Vagina (tissue), 2 donors: ENCODE measurements at places on chromosomes 11 and 22.
A peak's percentile ranks its signal among the peaks of the same experiment; 100 is the strongest.

- no peak for DNase-seq
Observed at GRCh38 chr11:46655631-46656030, 38.3 kb downstream of the ATG13 start.

- no peak for DNase-seq
Observed at GRCh38 chr22:20751185-20751851, 22.6 kb upstream of the SERPIND1 start.

- DNase-seq, result no peak
Observed at GRCh38 chr22:30694640-30695350, at the start of gene OSBP2. TSS of gene OSBP2 (plus strand) at chr22:30694874. CDS start at chr22:30694910, 36 bp downstream.

- no peak for DNase-seq
Observed at GRCh38 chr11:56876621-56877275, 112.0 kb upstream of the OR5AK2 start.

- DNase-seq, result peak; percentile 87
Observed at GRCh38 chr11:120784566-120785251, 239.2 kb upstream of the TBCEL start.

- no peak for DNase-seq
Observed at GRCh38 chr11:96288915-96289314, 54.1 kb downstream of the MAML2 start.

GRCh38 chr11:94731880-94732601 lies 36.1 kb upstream of the AMOTL1 start:
- DNase-seq, result no peak

DNA sequence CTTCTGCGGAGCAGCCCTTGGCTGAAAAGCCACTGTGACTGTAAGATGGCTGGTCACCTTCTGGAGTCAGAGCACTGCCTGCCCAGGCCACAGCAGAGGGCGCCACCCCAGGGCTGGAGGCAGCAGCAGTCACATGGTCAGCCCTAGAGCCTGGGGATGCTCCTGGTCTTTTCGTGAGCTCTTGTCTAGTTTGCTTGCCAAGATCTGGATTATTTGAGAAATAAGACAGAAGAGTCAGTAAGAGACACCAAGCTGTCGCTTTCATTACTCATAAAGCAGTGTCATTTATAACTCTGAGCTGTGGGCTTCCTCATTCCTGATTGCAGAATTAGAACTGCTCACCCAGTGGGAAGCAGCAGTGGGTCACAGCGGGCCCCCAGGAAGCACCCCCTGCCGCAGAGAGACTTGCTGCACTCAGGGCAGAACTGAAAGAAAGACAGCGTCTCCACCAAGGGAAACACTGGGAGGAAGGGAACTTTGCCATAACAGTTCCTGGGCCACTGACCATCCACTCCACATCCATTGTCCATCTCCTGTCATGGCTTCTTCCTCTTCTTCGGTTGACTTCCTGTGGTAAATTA lies 56.7 kb downstream of the PPP6R2 start:
- DNase-seq, result no peak

DNA sequence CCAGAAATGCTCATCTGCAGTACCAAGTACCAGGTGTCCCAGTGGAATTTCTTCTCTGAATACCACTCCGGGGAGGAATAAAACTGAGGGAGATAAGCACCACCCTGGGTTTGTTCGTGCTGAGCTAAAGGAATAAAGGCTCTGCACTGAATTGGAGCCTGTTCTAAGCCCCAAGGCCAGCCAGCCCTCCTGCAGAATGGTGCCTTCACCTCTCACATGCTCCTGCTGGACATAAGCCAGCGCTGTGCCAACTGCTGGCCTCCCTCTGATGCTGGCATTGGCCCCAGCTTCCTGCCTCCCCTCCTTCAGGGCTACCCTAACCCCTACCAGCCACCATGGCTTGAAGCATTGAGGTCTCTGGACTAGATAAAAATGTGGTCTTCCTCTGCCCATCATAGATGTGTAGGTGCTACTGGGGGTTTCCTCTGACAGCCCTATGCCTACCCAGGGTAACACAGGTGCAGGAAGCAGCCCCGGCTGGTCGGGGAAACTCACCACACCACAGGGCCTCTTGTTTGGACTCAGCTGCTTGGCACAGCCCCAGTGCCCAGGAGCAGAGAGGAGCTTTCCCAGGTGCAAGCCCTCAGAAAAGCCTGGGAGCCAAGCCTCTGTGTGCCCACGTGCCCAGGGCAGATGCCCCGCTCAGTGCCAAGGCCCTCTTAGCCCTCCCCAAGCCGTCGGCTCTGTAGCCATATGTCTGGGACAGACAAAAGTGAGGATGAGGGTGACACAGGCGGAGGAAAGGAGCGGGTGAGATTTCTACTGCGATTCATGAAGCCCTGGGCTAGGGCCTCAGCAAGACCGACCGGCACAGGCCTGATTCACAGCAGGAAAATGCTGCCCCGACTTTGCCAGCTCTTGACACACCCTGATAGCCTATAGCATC lies 34.1 kb upstream of the JAM3 start:
- DNase-seq, result no peak

- no peak for DNase-seq
Observed at GRCh38 chr11:13287036-13287435, 9.4 kb downstream of the BMAL1 start.

- DNase-seq, result no peak
Observed at GRCh38 chr11:118224511-118225188, at the start of gene JAML. TSS of gene JAML (minus strand) at chr11:118225011. CDS start at chr11:118214866, 10,145 bp downstream.

- DNase-seq, result no peak
Observed at GRCh38 chr11:120386774-120387371, 50.7 kb downstream of the ARHGEF12 start.

DNA sequence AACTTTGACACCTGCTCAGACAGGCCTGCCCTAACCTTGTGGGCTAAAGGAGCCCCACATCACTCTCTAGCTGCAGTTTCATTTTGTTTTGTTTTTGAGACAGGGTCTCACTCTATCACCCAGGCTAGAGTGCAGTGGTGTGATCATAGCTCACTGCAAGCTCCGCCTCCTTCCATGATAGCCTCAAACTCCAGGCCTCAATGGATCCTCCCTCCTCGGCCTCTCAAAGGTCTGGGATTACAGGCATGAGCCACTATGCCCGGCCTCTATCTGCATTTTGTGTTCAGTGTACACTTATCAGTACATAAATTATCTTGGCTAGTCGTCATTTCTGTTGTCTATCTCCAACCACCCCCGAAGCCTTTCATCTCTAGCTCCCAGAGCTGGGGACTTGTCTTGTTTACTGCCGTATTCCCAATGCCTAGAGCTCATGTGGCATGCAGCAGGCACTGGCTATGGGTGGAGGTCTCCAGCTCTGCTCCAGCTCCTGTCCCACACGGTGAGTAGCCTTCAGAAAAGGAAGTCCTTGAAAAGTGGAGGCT lies 22.1 kb upstream of the PEX26 start:
- DNase-seq, result no peak

GRCh38 chr22:45155050-45155840 lies 8.5 kb upstream of the NUP50 start:
- DNase-seq, result no peak

- no peak for DNase-seq
Observed at GRCh38 chr11:65879617-65880016, at the start of gene CTSW. TSS of gene CTSW (plus strand) at chr11:65879837. CDS start at chr11:65879855, 18 bp downstream.

- DNase-seq, result peak; percentile 87
Observed at GRCh38 chr11:1917523-1918435, 1.7 kb upstream of the TNNT3 start.

DNA sequence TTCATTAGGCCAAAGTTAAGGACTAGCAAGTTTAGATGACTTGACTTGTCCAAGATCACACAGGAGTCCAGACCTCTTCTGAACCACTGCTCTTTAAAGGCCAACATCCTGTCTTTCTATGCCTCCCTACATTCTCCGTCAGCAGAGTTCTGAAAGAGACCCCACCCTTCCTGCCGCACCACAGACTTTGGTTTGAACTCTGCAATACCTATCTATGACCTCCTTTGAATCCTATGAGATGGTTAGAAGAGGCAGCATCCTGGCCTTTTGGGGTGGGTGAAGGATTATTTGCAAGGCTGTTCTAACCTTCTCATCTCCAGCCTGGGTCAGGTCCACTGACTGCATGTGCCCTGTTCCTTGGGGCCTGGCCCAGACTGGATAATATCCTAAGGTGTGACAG lies 4.3 kb upstream of the RRM1 start:
- DNase-seq, result no peak

GRCh38 chr11:46367244-46367915 lies 14.1 kb upstream of the MDK start:
- DNase-seq, result no peak

- no peak for DNase-seq
Observed at GRCh38 chr22:43881091-43882061, 10.4 kb downstream of the PNPLA5 start.

DNA sequence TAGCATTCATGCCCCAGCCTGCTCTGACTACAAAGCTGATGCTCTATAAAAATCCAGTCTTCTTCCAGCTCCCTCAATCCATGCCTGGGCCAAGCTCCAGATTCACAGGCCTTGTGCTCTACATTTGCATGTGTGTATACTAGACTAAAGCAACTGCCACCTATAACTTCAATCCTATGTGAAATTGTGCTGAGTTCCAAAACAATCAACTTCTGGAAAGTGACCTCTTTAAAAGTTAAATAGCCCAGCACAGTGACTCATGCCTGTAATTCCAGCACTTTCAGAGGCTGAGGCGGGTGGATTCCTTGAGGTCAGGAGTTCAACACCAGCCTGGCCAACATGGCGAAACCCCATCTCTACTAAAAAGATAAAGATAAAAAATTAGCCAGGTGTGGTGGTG lies 114.3 kb upstream of the ZC3H12C start:
- no peak for DNase-seq

DNA sequence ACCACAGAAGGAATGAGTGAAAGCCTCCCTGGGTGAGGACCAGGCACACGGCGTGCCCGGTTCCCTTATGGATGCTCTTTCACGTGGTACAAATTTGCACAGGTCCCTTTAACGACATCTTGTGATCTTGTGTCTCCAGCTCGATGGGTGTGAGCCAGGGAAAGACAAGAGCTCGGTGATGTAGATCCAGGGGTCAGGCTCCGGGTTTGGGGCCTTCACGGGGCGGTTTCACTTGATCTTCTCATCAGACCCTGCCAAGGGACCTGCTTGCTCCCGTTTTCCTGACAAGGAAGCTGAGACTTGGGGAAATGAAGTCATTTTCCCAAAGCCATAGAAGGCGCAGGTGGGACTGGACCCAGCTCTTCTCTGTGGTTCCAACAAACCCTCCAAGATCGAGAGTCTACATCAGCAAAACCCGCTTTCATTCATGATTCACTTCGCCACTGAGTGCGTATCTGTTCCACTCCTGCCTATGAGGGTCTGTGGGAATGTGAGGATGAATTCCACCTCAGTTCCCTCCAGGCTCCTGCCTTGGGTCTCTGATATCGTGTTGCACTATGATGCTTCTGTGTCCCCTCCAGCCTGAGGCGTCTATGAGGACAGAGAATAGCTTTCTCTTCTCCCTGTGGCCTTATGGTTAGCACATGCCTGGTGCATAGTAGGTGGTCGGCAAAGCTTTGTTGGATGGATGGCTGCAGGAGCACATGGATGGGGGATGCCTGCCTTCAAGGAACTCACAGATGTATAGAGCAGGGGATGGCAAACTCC lies 45.0 kb upstream of the ANO1 start:
- DNase-seq, result peak; percentile 87

GRCh38 chr11:61630089-61630488 lies 49.2 kb upstream of the SYT7 start:
- DNase-seq, result no peak

DNA sequence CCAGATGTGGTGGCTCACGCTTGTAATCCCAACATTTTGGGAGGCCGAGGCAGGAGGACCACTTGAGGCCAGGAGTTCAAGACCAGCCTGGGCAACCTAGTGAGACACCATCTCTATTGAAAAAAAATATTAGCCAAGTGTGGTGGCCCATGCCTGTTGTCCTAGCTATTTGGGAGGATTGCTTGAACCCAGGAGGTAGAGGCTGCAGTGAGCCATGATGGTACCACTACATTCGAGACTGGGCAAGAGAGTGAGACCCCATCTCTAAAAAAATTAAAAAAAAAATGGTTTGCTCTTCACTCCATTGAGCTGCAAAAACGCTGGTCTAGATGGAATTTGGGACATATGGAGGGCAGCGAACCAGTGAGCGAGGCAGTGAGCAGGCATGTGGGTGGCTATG lies 21.6 kb upstream of the SOX10 start:
- no peak for DNase-seq

DNA sequence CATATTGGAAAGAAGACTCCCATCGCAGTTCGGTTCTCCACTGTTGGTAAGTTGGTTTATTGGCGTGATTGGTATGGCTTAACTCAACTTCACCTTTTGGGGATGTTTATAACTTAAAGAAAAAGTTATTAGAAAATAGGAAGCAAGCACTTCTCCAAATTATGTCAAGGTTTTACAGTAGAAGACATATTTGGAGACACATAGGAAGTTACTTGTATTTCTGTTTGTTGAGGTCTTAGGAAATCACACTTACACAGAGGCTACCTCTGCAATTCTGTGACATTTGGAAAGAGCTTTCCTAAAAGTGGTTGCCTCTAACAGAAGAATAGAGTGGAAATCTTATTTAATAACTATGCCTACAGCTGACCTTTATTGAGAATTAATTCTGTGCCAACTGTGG lies 12.3 kb downstream of the CAT start:
- DNase-seq, result no peak

GRCh38 chr11:77181799-77182541 lies 53.9 kb downstream of the MYO7A start:
- DNase-seq, result no peak

DNA sequence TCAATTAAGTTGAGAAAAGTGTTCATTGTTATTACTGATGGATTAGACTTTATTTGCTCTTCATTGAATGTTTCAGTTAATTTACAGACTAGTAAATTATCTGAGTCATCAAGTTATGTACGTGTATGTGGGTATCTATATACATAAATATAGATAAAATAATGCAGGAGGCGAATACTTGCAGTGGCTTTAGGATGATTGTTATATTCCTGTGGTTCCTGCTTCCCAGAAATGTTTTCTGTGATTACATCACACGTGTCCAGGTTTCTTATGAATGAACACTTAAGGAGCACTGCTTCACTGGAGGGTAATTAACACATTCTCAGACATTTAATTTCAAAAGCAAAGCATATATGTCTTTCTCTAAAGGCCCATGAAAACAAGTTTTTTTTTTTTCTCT lies 28.4 kb downstream of the YAP1 start:
- no peak for DNase-seq

DNA sequence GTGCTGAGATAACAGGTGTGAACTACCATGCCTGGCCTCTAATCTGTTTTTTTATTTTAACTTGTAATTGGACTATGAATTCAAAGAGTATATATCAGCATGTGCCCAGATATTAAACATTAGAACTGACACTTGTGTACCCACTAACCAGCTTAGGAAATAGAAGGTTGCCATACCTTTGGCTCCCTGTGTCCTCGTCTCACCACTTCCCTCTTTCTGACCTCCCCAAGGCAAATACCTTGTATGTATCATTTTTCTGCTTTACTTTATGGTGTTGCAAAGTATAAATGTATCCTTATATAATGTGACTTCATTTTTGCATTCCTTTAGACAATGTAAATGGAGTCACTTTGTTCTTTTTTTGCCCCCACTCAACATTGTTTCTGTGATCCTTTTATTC lies 9.1 kb downstream of the PPP6R3 start:
- DNase-seq, result no peak

- no peak for DNase-seq
Observed at GRCh38 chr11:70783356-70783755, 385.0 kb downstream of the CTTN start.

GRCh38 chr11:101582989-101583250 lies 887 bp downstream of the TRPC6 start:
- no peak for DNase-seq
